ENCODE measurements at places on chromosomes 7 and 10. TPM values are rescaled to one million over a fixed set of nuclear protein-coding genes. Genes with fewer than 3 reads are reported as not detected.

Gene SFRP4
- total RNA-seq = not detected

Gene NPC1L1
- total RNA-seq = not detected

Gene CNPY1
- total RNA-seq = not detected

Gene MAP3K8
- total RNA-seq = 0.67 TPM

DNA sequence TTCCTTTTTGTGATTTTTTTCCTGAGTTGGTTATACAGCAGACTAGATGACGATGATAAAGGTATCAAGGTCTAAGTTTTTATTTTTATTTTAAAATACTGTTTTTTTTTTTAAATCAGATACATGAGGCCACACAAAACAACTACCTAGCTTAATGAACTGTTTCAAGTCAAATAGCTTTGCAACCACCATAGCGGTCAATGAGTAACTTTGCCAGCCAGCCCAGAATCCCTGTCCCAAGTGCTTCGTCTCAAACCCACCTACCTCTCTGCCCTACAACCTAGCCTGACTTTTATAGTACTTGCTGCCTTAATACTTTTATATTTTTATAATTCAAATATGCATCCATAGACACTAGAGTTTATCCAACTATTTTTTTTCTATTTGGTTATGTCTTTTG, 676.5 kb downstream of the NRG3 start:
- no peak for DNase-seq

DNA sequence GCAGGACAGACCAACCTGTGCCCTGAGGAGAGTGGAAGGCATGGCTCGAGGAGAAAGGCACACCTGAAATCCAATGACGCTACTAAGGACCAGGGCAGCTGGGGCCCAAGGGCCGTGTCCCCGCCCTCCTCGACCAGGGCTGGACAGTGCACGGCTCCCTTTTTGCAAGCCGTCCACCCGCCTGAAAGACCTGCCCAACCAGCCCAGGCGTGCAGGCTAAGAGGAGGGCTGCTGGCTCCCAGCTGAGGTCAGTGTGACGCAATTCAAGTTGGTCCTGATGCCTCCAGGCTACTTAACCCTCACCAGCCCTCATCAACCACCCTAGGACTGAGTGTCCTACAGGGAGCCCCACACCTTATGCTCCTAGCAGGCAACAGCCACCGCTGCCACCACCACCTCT, 69.3 kb downstream of the DLG5 start:
- no peak for DNase-seq

- DNase-seq = no peak
These were observed 50.3 kb downstream of the DIP2C start for GRCh38 chr10:639001-639750.

DNA sequence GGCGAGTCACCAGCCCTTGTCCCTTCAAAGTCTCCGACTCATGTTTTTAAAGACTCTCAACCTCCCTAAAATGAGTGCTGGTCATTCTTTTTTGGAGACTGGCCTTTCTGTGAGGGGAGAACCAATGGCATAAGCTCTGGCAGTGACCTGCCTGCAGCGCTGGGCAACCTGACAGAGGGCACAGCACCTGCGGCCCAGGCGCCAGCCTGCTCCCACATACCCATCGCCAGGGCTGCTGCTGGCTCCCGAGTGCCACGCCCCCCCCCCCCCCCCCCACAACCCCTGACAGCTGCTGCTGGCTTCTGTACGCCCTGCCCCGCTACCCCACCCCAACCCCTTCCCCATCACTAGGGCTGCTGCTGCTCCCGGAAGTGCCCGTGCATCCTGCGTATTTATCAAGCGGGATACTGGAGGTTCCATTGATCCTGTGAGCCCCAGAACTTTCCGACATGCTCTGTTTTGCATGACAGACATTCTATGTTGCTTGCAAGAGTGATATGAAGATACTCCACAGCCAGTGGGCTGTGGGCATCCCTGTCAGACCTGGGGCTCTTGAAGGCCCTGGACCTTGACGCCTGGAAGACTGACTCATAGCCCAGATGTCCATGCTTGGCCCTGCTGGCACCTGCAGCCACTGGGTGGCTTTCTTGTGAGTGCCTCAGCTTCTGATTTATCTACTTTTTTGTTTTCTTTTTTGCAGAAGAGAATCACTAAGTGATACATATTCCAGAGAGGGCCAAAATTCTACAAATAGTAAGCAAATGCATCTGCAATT, 243.9 kb downstream of the ZMYND11 start:
- no peak for DNase-seq

DNA sequence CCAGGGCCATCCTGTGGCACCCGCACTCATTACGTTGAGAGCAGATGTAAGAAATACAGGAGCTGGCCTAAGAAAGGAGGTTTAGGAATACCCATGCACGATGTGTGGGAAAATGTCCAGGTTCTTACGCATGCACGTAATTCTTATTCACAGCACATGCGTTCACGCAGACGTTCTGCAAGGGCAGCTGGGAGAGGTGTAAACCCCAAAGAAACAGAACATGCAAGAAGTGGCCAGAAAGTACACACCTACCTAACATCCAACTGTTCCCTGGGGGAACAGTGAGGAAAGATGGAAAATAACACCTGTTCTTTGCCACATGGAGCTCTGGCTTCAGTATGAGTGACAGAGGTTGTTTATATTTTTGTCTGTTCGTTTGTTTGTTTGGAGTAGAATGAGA, 285.6 kb downstream of the PRPF18 start:
- DNase-seq = no peak

DNA sequence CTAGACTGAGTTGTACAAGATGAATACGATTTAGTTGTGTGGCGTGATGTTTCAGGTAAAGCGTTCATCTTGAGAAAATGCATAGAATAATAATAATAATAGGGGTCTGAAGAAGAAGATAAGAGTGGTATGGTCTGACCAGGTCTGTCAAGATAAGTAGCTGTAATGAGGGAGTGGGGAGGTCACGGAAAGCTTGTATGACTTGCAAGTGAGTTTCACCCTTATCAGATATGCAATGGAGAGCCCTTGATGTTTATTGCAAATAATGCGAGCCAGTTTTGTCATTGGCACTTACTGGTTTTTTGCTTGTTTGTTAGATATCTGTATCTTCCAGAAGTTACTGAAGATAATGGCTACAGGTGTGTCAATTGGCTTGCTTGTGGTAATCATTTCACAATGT, 611.5 kb downstream of the CNTNAP2 start:
- DNase-seq = no peak

- DNase-seq = no peak
These were observed 255.6 kb upstream of the BMPER start for GRCh38 chr7:33649476-33650441.
